ENCODE measurements at places on chromosomes 6 and 20.

GRCh38 chr6:160445130-160445529, 97.0 kb downstream of the SLC22A3 start:
- no peak for DNase-seq

GRCh38 chr20:25493748-25494505, 86.5 kb downstream of the GINS1 start:
- no peak for DNase-seq

GRCh38 chr6:143937668-143937970, 70.4 kb downstream of the PLAGL1 start:
- DNase-seq: no peak

DNA sequence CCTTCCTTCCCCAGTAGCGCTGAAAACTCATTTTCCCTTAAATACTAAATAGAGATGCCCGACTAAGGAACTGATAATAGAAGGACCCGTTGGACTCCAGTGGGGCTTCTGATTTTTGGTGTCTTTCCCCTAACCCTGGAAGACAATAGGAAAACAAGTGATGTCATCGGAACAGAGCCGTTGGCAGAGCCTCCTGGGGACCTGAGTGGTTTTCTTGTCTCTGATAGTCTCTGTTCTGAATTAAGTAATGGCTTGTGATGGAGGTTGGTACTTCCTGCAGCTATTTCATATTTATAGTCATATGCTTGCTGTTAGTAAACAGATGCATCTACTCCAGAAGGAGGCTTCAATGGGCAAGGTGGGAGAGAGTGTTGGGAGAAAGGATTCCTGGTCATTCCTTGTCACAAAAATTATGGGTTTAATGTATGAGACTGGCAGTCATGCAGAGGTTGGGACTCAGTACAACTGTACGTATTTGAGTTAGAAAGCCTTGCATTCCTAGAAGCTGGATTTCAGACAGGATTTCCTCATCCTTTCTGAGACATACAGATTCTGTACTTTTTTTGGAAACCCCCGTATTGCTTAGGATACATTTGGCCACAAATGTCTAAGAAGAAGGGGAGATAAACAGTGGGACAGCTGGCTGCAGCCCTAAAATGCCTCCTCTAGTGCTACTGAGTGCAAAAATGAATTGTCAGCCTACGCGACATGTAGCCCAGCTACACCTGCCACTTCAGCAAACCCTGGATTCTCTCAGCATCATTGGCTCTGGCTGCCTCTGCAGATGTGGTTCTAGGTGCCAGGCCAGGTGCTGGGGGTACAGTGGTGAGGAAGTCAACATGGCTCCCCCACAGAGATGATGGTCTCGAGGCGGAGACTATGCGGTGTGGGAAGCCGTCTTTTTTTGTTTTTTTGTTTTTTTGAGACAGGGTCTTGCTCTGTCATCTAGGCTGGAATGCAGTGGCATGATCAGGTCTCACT, 38.1 kb downstream of the CDS2 start:
- no peak for DNase-seq

GRCh38 chr6:24454452-24454851, 34.9 kb downstream of the GPLD1 start:
- no peak for DNase-seq

DNA sequence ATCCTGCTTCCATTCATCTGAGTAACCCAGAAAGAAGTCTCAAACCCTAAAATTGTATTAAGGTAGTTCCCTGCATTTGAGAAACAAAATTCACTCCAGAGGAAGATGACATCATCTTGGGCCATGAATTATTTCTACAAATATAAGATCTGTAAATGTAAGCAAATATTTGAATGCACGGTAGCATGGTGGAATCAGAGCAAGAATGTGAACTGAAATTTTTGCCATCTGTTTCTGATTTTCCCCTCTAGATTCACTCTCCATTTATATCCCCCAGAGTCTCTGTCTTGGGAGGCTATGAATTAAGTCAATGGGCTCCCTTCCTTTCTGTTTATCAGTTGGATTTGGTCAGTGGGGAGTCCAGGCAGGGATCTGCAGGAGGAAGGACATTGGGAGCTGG, 5.8 kb upstream of the MAP3K5 start:
- no peak for DNase-seq

DNA sequence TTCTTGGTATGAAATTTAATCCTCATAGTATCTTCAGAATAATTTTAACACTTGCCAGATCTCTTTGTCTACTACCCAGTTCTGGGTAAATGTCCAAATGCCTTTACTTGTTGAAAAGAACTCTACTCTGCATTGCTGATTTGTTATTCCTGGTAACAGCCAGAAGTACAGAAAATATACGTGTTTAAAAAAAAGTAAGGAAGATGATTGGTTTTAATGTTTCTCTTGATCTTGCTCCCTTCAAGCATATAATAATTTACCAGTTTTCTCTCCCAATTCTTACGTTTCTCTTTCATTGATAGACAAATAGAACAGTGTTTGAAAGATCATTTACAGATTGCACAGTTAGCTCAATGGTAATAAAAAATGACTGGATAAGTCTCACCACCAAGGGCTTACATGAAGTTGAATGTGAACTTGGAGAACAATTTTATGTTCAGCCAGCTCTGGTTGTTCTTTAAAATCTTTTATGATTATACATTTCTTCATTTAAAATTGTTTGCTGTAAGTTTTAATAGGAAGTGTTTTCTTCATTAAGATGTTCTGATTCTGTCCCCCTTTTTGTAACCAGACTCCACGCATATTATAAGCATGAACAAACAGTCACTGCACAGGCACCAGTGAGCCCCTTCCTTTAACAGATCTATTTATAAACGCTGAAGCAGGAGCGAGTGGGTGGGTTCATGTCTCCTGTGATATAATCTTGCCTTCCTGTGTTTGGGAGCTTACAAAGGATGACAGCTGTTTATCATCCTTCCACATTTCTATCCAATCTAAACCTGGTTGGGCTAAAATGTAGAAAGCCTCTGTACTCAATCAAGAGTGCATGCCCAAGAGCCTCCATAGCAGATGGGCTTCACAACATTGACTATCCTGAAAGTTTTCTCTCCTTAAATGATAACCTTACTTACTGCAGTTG, 299.5 kb downstream of the PRL start:
- no peak for DNase-seq

GRCh38 chr6:51261691-51262090, 443.0 kb downstream of the TFAP2B start:
- no peak for DNase-seq

- DNase-seq: peak; percentile 95
Observed at GRCh38 chr20:43749734-43750294, 23.0 kb upstream of the GTSF1L start.

DNA sequence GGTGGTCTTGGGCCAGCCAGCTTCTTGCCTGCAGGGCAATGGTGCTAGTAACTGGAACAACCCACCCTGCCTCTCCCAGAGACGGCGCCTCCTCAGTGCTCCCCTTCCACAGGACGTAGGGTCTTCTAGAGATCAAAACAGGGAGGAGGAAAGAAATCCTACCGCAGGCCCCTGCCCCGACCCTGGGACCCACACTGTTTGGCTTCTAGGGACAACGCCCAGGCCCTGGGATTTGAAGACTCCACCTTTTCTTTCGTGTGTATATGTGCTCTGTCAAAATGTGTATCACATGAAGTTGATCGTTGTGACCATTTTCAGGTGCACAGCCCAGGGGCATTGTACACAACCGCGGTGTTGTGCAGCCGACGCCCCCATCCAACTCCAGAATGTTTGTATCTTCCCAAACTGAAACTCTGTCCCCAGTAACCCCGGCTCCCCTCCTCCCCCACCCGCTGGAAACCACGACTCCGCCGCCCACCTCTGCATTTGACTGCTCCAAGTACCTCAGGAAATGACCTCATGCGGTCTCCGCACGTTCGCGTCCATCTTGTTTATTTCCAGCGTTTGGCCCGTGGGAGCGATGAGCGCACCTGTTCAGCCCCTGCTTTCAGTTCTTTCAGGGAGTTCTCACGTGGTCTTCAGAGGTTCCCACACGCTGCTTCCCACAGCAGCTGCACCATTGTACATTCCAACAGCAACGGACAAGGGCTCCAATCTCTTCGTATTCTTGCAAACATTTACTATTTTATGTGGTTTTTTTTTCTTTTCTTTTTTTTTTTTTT, 3.4 kb upstream of the BHLHE23 start:
- DNase-seq: no peak

GRCh38 chr6:158766621-158767455, 52.3 kb downstream of the EZR start:
- peak; percentile 33 for DNase-seq

- DNase-seq: no peak
Observed at GRCh38 chr20:8118039-8118438, 14.0 kb upstream of the PLCB1 start.

DNA sequence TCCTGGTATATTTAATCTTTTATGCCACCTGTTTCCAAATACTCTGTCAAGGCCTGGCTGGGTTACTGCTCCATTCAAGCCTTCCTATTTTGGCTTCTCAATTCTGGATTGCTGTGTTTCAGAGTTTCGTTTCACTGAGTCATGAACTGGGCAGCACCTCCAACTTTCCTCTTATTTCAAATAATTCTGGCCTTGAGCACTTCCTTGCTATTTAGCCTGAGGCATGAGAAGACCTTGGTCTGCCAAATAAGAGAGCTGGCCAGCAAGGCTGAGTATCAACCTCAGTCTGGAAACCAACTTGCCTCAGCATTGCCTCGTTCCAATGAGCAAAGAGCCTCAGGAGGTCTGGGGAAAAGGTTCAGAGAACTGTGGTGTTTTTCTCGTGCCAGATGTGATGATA, 66.6 kb downstream of the TNFAIP3 start:
- no peak for DNase-seq

- no peak for DNase-seq
Observed at GRCh38 chr20:32191422-32191821, 16.1 kb downstream of the PLAGL2 start.

- no peak for DNase-seq
Observed at GRCh38 chr6:96889146-96889545, 8.5 kb downstream of the NDUFAF4 start.

DNA sequence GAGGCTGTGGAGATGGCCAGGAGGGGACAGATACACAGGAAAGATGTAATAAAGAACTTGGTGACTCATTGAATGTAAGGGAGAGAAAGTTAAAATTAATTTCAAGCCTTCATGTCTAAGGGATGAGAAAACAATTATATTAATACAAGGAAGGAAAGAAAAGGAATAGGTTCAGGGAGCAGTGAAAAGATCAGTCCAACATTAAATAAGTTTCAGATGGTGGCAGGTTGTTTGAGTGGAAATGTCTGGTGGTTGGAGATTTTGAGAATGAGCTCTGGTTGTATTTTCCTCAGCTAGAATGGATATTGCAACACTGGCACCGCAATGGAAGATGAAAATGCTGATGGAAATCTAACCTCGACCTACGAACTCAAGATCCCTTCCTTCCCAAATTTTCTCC, 304.3 kb downstream of the COL12A1 start:
- no peak for DNase-seq

DNA sequence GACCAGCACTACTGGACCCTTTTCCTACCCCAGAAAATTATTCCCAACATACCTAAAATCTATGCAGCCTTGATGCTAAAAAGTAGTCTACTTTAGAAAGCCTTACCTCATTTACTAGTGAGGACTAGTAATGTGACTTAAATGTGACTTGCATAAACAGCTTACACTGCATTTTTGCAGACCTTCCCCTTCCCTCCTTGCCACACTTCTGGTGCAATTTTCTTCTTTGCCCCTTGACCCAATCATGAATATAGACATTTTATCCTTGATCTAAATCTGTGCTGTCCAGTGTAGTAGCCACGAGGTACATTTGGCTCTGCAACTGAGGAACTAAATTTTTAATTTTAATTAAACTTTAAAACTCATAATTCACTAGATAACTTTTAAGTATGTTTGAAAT, 7.0 kb upstream of the ZKSCAN8 start:
- no peak for DNase-seq

GRCh38 chr20:58867211-58867610, 14.7 kb downstream of the GNAS start:
- DNase-seq: no peak

DNA sequence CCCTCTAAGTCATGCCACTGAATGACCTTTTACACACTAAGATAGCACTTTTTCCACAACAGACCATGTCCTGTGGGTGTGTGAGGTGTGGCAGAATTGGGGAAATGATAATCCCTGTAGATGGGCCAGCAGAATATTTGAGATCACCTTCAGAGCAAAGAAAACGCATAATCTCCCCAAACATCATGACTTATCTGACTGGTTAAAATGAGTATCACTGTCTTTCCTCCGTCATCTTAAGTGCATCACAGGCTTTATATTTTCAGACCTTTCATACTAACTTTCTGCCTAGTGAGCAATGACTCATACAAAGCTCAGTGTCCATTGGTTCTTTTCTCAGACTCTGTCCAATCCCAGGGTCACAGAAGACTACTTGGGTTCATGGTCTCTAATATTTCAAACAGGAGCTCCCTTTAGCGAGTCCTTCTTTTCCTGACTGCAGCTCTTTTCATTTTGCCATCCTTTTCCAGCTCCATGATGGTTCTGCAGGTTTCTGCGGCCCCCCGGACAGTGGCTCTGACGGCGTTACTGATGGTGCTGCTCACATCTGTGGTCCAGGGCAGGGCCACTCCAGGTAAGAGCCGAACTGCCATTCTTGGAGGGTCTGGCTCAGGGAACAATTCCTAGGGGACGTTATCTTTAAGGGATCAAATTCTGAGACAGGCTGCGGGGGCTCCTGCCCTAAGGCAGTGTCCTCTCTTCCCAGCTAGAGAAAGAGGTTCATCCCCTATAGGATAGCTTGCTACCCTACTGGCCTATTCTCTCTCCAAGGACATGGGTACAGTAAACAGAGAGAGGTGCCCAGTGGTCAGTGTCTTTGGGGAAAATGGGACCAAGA, at the start of gene HLA-DPB1:
Gene HLA-DPB1 (plus strand): TSS at position 423 of the 838 bp plus-strand sequence. CDS start 52 bp downstream, at position 475.
- DNase-seq: no peak

- no peak for DNase-seq
Observed at GRCh38 chr6:2432292-2432691, 186.9 kb upstream of the GMDS start.

GRCh38 chr6:14290772-14291330, 173.3 kb downstream of the CD83 start:
- DNase-seq: no peak

DNA sequence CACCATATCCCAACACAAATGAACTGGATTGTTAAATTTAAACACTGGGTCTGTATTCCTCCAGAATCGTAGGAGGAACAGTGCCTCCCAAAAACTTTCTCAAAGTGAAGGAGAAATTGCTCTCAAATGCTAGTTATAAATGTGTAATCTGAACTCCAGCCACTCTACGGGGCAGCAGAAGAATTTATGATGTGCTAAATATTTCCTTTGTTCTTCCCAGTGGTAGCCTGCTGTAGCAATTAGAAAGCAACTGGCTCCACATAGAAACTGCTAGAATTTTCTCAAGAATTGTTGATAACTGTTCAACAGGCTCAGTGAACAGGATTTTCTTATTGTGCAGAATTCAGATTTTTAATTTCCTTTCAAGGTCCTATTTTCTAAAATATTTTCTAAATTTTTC, 49.8 kb upstream of the EYA4 start:
- no peak for DNase-seq

- no peak for DNase-seq
Observed at GRCh38 chr6:102051720-102052119, 658.2 kb downstream of the GRIK2 start.

DNA sequence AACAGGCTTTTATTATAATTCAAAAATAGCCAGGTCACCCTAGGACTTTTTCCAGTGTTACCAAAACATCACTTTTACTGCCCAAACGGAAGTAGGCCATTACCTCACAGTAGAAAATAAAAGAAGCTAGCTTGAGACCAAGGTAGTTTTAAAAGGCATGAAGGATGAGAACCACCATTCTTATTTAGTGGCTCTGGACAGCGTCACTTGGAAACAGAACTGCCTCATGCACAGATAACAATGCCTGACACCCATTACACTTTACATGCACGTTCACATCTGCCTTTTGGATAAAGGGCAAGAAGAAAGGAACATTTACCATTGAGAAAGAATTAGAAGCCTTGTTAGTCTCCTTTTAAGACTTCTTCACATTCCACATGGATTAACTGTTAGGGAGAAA, 1.9 kb upstream of the PAQR8 start:
- no peak for DNase-seq
